ENCODE measurements at places on chromosomes 5 and 9. TPM values are rescaled to one million over a fixed set of nuclear protein-coding genes. Genes with fewer than 3 reads are reported as not detected.

Gene TRIM36
- total RNA-seq: 0.43 TPM

Gene GARIN3
- total RNA-seq: not detected

Gene IL7R
- 41.7 TPM for total RNA-seq

Gene ADAMTS2
- 38.4 TPM for total RNA-seq

Gene DAB2IP
- total RNA-seq: 23.7 TPM

Gene GFRA3
- total RNA-seq: not detected

Gene FAM53C
- 31.3 TPM for total RNA-seq

GRCh38 chr5:6822068-6822467 is 108.8 kb downstream of the TENT4A start:
- DNase-seq: no peak

DNA sequence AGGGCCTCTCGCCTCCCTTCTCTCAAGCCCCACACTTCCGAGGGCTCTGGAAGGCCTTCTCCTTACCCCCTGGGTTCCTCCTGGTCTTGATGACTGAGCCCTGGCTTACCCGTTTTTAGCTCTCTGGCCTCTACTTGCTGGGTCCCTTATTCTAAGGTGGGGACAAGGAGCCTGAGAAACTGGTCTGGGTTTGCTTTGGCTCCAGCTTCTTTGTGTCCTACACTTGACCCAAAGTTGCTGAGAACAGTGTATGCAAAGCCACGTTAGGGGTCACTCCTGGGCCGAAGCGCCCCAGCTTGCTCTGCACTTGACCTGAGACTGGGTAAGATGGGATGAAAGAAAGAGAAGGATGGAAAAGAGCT is 788 bp downstream of the ZNF346 start:
- DNase-seq: no peak

GRCh38 chr9:111001526-111001925 is 36.7 kb downstream of the LPAR1 start:
- no peak for DNase-seq

DNA sequence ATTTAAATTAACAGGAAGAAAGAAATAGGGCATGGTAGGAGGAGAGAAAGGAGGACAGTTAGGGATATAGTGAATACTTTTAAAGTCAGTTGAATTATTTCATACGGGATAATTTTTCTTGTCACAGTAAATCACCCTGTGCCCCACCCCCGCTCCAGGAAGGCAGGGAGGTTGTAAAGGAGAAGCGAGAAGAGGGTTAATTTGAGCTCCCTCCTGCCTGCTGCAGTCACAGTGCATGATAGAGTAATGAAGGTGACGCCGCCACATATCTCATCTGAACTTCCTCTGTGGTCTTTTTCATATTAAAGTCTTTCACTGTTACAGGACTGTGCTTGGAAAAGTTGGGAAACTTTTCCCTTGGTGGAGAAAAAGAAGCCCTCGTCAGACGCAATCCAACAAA is 896 bp upstream of the PCSK5 start:
- no peak for DNase-seq

- DNase-seq: peak; percentile 62
Observed at GRCh38 chr9:69785757-69786156, 25.9 kb upstream of the PTAR1 start.

DNA sequence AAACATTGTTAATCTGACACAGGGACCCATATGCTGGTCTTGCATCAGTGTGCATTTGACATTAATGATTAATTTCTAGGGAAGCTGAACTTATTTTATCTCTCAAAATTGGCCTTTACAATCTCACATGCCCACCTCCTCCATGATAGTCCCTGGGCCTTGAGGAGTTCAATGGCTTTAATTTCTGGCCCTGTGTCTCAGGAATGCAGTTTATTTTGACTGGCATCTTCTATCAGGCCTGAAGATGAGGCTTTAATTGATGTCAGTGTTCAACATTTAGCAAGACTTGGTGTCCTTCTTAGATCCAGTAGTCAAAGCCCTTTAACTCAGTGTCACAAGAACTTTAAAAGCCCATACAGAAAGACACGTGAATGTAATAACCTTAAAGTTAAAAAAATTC is 10.5 kb upstream of the CLTB start:
- DNase-seq: no peak

DNA sequence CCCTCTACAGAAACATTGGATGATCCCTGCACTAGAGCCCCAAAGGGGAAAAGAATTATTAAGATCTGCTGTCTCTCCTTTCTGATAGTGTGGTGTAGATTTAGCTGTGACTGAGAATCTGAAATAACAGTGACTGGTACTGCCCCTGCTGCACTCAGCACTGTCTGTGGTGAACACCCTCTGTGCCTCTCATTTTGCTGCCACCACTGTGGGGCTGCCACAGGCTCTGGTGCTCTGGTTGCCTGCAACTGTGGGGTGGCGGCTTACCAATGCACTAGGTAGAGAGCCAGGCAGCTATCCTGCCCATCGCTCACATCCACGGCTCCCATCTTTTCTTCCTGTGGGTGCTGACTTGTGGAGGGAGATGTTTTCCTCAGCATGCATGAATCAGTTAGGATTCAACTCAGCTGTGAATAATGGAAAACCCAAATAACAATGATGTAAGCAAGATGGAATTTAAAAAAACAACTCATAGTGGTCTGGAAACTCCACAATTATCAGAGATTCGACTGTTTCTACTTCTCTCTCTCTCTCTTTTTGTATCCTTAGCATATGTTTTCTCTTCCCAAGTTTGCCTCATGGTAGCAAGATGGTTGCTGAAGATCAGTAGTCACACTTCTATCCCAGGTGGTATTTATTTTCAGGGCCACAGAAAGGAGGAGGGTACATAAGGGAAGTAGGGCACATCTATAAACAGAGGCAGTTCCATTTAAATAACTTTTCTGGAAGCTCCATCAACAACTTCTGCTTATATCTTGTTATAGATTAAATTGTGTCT is 99.8 kb upstream of the DAP start:
- peak; percentile 47 for DNase-seq

GRCh38 chr9:19117039-19117716 is 10.1 kb downstream of the PLIN2 start:
- DNase-seq: no peak

DNA sequence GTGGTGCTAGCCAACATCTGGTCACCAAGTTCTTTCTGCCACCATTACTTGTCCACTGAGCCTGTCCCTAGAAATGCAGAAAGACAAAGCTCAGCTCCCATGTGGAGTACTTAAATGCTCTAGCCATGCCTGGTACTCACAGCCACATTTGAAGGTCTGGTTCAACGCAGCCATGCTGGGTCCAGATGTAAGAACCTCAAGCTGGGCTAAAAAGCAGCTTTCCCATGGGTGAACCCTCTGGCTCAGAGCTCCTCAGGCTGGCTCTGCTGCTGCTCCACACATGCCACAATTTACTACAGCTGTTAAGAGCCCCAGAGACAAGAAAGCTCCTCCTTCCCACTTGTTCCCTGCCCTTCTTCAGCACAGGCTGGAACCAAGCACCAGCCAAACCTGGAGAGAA is 97.1 kb upstream of the LRRTM2 start:
- DNase-seq: no peak

GRCh38 chr5:103561685-103562452 is 720 bp downstream of the NUDT12 start:
- no peak for DNase-seq

GRCh38 chr5:149580808-149581191 is 498 bp upstream of the ARHGEF37 start:
- no peak for DNase-seq

DNA sequence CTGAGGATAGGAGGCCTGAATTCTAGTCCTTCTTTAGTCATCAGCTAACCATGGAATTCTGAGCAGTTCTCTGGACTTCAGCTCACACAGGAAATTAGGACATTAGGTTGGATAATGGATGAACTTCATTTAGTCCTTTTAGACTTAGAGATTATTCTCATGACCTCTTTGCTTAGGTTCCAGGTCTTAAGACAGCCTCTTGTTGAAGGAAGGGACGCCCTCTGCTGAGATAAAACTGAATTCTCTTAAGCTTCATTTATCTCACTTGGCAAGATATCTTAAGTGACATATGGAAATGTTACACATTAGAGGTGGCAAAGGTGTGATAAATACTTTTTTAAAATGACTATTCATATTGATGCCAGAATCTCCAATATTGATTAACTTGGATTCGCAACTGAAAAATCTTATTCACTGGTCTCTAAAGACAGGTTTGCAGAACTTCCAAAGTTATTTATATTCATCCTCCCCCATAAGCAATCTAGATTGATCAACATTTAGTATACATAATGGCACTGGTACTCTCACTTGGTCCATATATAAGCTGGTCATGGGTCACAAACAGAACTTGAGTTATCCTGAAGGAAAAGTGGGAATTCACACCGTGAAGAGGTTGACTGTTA is 16.9 kb upstream of the ZNF366 start:
- DNase-seq: peak; percentile 71

GRCh38 chr5:79420248-79420647 is 93.7 kb downstream of the HOMER1 start:
- DNase-seq: no peak
